ENCODE measurements at places on chromosomes 7 and 10.

DNA sequence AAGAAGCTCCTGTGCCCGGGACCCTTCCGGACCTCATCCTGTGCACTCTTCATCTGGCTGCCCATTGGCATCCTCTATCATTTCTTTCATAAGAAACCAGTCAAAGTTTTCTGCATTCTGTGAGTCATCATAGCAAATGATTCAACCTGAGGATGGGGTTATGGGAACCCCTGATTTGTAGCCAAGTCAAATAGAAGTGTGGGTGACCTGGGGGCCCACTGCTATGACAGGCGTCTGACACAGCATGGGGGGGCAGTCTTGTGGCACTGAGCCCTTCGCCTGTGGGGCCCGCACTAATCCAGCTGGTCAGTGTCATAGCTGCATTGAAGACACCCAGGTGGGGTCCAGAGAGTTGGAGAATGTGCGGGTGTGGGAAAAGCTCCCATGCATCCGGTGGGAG lies 230.4 kb downstream of the USP6NL start:
- DNase-seq: no peak

GRCh38 chr10:86229811-86230556 lies 136.6 kb downstream of the GRID1 start:
- no peak for DNase-seq

DNA sequence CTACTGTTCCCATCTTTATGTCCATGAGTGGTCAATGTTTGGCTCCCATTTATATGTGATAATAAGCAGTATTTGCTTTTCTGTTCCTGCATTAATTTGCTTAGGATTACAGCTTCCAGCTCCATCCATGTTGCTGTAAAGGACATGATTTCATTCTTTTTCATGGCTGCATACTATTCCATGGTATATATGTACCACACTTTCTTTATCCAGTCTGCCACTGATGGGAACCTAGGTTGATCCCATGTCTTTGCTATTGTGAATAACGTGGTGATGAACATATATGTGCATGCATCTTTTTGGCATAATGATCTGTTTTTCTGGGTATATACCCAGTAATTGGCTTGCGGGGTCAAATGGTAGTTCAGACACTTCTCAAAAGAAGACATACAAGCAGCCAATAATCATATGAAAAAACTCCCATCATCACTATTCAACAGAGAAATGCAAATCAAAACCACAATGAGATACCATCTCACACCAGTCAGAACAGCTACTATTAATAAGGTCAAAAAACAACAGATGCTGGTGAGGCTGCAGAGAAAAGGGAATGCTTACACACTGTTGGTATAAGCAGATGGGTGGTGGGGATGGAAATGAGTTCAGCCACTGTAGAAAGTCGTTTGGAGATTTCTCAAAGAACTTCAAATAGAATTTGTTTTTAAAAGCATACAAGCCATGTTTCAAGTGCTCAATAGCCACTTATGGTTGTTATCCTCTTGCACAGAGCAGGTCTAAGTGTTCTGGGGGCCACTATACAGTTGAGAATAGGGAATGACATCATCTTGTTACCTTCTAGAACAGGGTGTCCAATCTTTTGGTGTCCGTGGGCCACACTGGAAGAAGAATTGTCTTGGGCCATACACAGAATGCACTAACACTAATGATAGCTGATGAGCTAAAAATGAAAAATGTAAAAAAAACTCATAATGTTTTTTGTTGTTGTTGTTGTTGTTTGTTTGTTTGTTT lies 23.2 kb upstream of the SDK1 start:
- no peak for DNase-seq

DNA sequence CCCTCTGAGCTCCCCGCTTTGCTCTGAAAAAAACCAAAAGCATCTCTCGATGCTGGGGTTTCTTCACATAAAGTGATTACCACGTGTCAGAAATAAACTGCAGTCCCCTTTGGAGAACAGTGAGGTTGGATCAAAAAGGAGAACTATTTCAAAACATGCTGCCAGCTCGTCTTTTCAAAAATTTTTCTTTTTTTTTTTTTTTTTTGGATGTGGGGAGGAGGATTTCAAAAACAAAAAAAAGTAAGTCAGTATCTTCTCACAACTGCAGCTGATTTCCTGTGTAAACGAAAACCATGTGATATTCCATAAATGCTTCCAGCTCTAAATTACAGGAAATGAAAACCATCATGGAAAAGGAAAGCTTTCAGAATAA lies 155.0 kb upstream of the LYZL2 start:
- DNase-seq: peak; percentile 12

DNA sequence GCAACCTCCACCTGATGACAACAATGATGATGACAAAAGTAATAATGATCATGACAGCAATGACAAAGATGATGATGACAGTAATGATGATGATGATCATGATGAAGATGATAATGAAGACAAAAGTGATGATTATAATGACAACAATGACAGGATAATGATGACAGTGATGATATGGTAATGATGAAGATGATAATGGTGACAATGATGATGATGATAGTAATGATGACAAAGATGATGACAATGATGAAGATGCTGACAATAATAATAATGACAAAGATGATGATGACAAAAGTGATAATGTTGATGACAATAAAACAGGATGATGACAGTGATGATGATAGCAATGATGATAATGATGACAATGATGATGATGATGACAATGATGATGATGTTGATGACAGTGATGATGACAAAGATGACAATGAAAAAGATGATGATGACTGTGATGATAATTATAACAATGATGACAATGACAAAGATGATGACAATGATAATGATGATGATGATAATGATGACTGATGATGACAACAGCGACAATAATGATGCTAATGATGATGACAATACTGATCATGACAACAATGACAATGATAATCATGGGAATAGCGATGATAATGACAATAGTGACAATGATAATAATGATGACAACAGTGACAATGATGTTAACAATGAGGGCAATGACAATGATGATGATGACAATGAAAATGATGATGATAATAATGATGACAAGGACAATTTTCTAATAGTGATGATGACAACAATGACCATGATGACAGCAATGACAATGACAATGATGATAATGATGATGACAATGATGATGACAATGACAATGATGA lies 1106.5 kb upstream of the AUTS2 start:
- DNase-seq: no peak

DNA sequence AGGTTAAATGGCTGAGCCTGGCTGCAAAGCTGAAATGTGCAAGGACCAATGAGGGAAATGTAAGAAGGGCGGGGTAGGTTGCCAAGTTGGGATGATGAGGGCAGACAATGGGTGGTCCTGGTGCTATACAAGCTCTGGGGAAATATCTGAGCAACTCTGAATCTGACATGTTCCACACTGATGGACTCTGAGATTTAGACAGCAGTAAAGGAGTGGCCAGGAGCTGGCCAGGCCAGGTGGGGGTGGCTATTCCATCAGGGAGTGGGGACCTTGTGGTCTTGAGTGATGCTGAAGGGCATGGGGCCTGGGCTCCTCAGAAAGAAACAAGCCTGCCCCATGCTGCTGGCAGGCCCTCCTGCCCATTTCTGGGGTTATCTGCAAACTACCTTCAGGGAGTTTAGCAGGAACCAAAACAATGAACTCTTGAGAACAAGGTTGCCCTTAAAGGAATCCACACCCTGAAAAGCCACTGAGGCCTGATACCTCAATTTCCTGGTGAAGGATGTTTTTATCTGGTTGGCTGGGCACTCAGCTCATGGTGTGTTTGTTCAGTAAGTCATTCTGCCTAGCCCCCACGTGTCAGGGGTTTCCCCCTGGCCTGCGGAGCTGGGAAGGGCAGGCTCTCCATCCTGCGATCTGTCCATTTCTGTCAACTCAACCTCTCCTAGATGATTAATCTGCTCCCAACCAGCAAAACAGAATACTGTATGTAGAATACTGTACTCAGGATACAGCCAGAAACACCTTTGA lies 143.3 kb upstream of the TNS3 start:
- DNase-seq: no peak

- no peak for DNase-seq
Measured at GRCh38 chr10:30645340-30645827, 15.8 kb upstream of the LYZL2 start.

Data from KBM-7 (cell line).